ENCODE measurements at places on chromosomes 7 and 10.

GRCh38 chr7:9231630-9232121, 798.3 kb downstream of the NXPH1 start:
- DNase-seq: no peak

- DNase-seq: no peak
Measured at GRCh38 chr7:976901-977325, 1.6 kb upstream of the COX19 start.

- DNase-seq: no peak
Measured at GRCh38 chr7:12403287-12404181, at the start of gene VWDE. VWDE (minus strand) TSS chr7:12403865; CDS start chr7:12403716, 149 bp downstream.

- no peak for DNase-seq
Measured at GRCh38 chr7:142025896-142026295, 30.2 kb downstream of the MGAM start.

- DNase-seq: no peak
Measured at GRCh38 chr7:133871757-133872156, 255.4 kb upstream of the LRGUK start.

DNA sequence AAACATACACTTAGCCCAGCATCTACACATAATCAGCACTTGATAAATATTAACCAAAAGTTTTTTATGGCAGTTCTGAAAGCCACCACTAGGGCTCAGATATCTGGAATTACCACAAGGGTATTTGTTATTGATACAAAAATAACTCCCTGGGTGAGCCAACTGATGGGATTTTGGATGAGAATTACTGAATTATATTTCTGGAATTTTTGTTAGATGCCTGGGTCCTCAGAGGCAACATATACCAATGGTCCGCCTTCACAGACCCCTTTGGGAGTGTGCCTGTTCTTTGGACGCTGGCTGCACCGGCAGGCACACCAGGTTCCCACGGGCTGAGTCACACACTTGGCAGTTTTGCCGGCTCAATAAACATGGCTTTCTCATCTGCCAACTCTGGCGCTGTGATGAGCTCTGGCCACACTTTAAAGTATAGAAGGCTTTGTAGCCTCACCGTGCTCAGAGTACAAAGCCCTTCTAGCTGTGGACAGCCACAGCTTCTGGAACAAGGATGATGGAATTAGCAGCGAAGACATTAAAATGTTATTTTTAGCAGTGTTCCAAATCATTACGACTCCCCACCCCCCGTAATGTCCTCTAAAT, 24.5 kb upstream of the EEPD1 start:
- DNase-seq: no peak

- DNase-seq: no peak
Measured at GRCh38 chr7:31000161-31000693, 36.5 kb downstream of the GHRHR start.

DNA sequence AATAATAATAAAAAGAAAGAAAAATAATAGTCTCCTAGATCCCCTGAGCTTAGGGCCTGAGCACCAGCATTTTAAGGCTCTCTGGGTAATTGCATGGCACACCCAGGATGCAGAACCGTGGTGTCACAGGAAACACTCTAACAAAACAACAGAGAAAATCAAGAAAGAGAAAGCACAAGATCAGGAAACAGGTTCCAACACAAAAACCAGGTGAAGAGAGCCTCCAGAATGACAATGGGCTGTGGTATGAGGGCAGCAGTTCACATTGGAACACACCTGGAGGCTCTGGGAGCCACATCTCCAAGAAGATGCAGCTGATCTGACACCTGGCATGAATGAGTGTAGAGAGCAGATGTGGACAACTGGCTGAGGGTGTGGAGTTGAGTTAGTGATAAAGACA, 7.1 kb downstream of the MMRN2 start:
- DNase-seq: no peak

GRCh38 chr7:143237366-143237765, 15.5 kb downstream of the TAS2R40 start:
- DNase-seq: no peak

DNA sequence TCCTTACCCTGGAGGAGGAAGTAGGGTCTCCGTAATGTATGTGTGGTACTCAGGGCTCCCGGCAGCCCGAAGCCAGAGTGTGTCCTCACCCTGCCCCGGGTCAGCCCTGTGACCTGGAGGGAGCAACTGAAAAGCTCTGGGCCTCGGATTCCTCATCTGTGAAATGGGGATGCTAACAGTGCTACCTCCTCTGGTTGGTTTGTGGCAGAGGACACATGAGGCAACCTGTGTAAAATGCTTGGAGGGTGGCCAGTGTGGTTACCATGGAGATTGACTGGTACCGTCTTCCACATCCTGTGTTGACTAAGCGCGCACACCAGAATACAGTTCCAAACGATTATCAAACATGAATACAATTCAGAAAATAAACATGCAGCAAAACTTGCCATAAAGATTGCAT, 163.8 kb upstream of the KLF6 start:
- DNase-seq: peak; percentile 57

DNA sequence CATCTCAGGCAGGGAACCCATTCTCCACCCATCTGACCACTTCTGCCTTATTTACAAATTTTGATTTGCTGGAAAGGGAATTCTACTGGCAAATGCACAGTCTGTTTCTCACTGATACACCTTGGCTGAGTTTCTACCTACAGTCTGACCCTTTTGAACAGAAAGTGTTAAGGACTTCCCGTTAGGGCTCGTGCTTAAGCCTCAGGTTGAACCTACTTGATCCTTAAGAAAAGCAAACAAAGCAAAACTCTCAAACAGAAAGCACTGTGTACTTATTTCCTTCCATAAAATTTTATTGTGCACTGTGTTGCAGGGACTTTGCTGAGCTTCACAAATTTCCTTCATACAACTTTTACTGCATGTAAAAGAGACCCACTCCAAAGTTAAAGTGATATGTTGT, 367.8 kb downstream of the NRG3 start:
- DNase-seq: no peak

DNA sequence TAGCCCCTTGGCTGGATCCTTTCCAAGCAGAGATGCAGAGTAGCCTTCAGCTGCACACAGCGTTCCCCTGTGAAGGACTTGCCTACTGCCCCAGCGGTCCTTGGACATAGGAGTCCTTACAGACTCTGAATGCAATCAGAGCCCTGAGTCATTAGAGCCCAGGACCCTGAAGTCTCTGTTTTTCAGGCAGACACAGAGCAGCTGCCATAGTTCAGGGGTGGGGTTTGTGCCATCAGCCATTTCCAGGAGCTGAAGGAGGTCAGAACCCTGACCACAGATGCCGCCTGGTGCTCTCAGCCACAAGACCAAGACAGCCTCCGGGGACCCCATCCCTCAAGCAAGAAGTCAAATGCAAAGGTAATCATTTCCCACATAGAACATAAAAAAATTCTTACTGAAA, 32.8 kb upstream of the WDFY4 start:
- no peak for DNase-seq
